ENCODE measurements at places on chromosomes 6 and 20. TPM values are rescaled to one million over a fixed set of nuclear protein-coding genes. Genes with fewer than 3 reads are reported as not detected.

- DNase-seq, result no peak
Observed at GRCh38 chr20:22744341-22745193, 160.2 kb upstream of the FOXA2 start.

- no peak for DNase-seq
Observed at GRCh38 chr6:37050045-37050853, 44.8 kb downstream of the FGD2 start.

DNA sequence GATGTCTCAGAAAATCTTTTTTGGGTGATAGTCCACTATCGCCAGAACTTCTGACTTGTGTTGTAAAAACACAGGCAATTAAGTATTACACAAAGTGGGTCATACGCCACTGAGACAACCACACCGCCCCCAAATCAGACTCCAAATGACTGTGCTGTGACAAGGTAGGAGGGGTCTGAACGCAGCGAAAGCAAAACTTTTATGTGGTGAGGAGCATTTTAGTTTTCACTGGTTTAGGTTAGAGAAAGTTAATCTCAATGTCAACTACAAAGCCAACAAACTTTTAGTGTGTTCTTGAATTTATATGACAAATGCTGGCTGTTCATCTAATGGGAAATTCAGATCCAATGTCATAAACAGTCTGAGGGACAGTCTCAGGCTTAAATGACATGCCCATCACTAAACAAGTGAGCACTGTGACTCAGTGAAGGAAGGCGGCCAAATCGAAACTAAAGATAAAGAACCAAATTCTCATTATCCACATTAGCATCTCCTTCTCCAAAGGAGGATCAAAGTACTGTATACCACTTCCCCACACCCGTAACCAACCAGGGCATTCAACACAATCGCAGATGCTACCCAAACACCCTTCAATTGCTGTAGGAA, 186.7 kb downstream of the GJA10 start:
- no peak for DNase-seq

DNA sequence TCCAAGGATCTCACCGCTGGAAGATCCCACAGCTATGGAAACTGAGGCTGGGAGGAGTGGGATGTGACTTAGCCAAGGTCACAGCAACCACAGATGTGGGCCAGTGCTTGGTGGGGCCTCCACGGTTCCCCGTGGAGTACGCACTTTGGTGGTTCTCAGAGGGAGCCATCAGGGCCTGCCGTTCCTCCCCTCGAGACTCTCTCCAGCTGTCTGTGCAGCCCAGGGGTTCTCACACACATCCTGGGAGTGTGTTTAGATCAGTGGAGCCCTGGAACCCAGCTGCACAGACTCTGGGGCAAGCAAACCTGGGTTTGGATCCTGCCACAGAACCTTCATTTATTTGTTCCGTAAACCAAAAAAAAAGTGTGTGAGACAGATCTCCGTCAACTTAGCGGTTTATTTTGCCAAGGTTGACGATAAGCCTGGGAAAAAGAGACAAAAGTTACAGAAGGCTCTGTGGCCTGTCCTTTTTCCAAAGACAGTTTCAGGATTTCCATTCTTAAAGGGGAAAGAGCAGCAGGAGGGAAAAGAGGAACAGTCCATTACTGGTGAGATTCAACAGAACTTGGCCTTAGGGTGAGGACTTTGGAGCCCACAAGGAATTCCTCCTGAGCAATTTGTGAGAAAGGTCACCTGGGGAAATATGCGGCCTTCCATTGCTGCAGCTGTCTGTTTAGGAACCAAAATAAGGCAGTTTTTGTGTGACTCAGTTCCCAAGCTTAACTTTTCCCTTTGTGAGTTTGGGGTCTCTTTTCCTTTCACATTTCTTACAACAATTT, 13.6 kb upstream of the MYMX start:
- no peak for DNase-seq

DNA sequence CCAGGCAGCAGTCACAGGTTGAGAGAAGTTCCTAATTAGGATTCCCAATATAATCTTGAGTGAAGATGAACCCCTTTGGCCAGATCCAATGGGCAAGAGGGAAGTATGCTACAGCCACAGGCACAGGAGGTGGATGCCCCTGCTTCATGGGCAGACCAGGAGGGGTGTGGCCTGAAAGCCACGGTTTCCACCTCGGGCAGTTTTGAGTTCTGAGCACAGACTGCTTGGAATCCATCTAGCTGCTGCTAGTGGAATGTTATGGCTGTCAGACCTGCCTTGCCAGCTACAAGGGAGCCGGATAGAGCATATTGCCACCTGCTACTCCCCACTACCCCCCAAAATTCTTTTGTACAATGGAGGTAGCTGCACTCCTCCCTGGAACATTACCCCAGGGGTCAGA, 672.9 kb downstream of the HACE1 start:
- DNase-seq, result no peak

MAS1 gene
- total RNA-seq, result not detected

SYCP2 gene
- 0.16 TPM for total RNA-seq

HLA-DRB5 gene
- total RNA-seq, result not detected

PDE7B gene
- 1.8 TPM for total RNA-seq
